ENCODE measurements at places on chromosomes 11 and 22.
A peak's percentile ranks its signal among the peaks of the same experiment; 100 is the strongest.

DNA sequence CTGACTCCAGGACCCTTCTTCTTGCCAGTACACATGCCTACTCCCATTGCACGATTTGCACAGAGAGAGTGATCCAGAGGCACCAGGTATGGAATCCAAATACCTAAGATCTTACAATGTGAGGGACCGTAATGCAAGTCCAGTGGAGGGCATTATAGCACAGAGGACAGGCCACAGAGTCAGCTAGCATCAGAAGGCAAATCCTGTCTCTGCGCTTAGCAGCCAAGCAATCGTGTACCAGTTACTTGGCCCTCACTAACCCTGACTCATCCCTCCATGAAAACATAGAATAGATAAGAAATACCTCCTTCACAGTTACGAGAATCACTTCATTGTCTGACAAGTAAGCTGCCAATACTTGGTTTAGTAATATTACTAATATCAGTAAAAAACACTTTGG is 69.7 kb upstream of the SLC6A5 start:
- no peak for DNase-seq

- DNase-seq: no peak
Observed at GRCh38 chr11:708511-708910, 2.5 kb downstream of the EPS8L2 start.

GRCh38 chr11:79363861-79364378 is 76.9 kb downstream of the TENM4 start:
- DNase-seq: no peak

DNA sequence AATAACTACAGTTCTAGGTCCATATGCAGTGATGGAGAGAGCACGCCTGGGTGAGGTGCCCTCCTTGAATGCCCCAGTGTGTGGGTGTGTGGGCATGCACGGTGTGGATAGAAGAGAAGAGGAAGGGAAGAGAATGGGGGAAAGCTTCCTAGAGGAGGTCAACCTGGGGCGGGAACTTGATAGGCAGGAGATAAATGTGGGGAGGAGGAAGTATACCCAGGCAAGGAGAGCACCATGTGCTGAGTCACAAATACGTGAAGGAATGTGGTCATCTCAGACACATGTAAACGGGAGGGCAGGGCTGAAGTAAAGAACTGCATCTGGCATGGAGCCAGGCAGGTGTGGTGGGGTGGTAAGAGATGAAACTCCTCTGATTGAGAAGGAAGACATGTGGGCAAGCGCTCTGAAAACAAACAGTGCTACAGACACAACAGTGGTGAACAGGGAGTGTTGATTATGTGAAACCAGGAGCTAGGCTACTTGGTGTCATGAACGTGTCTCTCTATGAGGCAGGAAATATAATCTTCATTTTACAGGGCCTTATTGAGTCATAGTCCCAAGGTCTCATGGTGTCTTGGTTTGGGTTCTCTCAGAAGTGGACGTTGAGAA is 61.5 kb upstream of the EED start:
- DNase-seq: peak; percentile 29

- DNase-seq: no peak
Observed at GRCh38 chr11:72030472-72031045, 31.9 kb downstream of the IL18BP start.

GRCh38 chr22:17303441-17303839 is 65.8 kb upstream of the CECR2 start:
- DNase-seq: no peak

- DNase-seq: no peak
Observed at GRCh38 chr22:32082331-32082730, 39.3 kb downstream of the SLC5A1 start.

- peak; percentile 47 for DNase-seq
Observed at GRCh38 chr11:61871158-61871597, 20.2 kb downstream of the FADS3 start.

Measured in CD8-positive, alpha-beta memory T cell (primary cell).